ENCODE measurements at places on chromosomes 5 and 9.

DNA sequence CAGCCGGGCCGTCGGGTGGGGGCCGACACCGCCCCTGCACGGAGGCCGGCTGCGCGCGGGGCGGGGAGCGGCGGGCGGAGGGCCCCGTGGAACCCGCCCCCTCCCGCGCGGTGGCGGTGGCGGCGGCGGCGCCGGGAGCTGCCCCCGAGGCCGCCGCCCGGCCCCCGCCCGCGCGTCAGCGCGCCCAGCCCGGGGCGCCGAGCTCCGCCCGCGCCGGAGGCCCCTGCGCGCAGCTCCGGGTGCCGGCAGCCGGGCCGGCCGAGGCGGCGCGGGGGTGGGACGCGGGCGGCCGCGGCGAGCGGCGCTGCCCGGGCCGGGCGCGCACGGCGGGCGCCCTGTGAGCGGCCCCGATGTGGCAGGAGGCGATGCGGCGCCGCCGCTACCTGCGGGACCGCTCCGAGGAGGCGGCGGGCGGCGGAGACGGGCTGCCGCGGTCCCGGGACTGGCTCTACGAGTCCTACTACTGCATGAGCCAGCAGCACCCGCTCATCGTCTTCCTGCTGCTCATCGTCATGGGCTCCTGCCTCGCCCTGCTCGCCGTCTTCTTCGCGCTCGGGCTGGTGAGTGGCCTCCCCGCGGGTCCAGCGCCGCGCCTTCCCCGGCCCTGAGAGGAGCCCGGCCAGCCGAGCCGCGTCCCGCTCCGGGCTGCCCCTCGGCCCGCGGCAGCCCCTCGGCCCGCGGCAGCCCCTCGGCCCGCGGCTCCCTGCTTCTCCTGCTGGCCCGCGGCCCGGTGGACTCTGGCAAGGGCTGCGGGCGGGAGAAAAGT, at the start of gene ADCY2:
Gene ADCY2, plus strand, starts transcription at position 192 of the 766 bp plus-strand sequence. Its CDS starts 159 bp downstream, at position 351.
- no peak for DNase-seq

GRCh38 chr9:61667559-61668121, 477.8 kb downstream of the SPATA31A7 start:
- DNase-seq = no peak

DNA sequence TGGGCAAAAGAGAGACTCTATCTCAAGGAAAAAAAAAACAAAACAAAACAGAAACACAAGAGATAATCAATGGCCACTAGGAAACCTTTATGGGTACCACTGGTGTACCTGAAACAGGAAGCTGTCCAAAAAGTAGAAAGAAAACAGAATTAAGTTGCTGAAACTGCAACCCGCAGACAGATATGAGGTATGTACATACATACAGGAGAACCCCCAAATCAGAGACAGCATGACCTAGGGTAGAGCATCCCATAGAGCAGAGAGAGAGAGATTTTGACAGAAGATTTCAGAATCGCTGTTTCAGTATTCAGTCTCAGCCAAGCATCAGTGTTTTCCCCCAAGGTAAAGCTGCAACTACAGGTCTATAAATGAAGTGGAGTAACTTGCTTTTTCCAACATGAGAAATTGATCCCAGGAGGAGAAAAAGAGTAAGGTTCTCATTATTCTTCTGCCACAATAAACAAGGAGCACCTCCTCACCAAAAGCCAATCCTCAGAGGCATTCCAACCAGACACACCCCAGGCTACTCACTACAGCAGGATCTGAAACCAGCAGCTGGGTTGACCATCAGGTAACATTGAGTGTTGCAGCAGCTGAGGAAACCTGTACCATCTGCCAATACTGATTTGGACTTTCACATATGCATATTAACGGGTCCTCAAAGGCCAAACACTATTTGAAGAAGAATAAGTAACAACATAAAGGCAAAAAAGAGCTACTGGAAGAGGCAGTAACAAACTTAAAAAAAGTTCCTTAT, 630.0 kb downstream of the TAF11L14 start:
- DNase-seq = no peak

DNA sequence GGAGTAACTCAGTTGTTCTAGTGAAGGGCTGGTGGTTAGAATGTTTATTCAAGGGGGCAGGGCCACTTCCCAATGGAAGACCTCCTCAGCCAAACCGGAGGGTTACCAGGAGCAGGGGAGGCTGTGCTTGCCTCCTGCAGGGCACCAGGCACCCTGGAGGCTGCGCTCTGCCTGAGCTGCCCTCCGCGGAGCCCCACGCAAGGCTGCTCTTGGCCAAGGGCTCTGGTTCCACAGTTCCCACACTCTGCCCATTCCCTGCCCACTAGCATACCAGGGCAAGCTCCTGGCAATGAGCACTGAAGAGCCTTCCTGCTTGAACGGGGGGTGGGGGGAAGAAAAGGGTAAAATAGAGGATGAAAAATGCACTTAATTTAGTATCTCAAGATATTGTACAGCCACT, 35.5 kb upstream of the PTCH1 start:
- DNase-seq = no peak

DNA sequence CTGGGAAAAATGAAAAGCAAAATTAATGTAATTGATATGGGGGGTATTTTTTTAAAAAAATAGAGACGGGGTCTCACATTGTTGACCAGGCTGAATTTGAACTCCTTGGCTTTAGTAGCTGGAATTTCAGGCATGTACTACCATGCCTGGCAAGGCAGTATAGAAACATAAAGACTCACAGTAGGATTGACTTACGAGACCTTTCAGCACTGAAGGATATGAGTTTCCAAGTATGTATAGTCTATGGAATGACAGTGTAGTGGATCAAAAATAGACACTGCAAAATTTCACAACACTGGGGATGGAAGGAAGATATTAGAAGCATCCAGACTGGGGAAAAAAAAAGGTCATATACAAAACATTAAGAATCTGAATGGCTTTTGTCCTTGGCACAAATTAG, 6.8 kb downstream of the DCP2 start:
- no peak for DNase-seq

- no peak for DNase-seq
Observed at GRCh38 chr9:110105107-110105506, 102.9 kb downstream of the C9orf152 start.

GRCh38 chr9:27771803-27772545, 198.7 kb upstream of the C9orf72 start:
- DNase-seq = no peak

DNA sequence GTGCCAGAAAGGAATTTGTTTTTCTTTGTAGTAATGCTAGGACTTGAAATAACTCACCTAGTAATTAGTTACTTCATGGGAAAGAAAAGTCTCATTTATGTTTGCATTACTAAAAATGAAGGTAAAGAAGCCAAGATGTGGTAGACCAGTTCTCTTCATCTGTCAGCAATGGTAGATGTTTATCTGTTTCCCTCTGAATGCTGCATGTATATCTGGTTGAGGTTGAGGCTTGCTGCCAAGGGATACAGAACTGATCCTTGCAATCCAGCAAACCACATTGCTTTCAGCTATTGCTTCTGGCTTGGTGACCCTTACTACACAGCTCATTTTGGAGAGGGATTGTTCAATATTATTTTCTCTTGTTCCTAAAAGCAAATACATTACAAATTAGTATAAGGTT, 73.6 kb downstream of the ZNF474 start:
- DNase-seq = no peak

DNA sequence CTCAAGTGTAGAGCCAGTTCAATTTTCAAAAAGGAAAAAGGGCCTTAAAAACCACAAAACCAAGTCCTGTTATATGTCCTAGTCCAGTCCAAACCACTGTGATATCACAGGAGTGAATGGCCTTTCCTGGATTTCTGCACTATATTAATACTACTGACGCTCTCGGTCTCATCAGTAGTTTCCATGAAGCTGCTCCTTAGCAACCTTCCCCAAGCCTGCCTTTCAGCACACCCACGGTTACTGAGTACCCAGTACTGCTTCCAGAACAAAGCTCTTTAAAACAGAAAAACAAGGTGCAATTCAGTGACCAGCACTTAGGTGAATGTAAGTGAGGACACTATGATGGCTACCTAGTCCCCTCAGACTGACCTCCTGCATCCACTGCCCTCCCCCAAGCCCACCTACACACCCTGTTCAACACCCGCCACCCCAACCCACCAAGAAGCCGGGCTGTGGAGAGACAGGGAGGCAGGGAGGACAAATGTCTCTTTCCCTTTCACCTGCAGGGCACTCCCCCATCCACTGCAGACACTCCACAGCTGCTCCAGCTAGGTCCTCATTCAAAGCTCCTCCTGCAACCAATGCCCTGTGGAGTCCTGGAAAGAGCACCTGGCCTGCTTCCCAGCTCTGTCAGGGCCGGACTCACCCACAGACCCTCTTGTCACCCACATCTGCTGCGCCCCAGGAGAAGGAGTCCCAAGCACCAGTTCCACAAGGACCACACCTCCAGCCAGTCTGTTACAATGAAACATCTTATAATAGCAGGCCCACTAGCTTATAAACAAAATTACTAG, 25.9 kb downstream of the PSMB7 start:
- no peak for DNase-seq

DNA sequence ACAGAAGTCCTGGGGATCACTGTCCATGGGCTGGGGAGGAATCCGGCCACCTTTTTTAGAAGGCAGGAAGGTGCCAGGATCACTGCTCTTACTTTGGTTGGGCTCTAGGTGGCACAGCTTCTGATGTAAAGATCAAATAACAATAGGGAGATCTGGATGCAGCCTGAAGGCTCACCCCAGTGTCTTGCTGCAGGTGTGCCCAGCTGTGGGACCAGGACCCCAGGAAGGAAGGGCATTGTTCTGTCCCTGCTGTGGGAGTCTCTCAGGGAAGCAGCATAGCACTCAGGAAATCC, 69.6 kb downstream of the DAB2IP start:
- DNase-seq = no peak

- DNase-seq = no peak
Observed at GRCh38 chr9:100357501-100357900, 4.8 kb upstream of the TEX10 start.

DNA sequence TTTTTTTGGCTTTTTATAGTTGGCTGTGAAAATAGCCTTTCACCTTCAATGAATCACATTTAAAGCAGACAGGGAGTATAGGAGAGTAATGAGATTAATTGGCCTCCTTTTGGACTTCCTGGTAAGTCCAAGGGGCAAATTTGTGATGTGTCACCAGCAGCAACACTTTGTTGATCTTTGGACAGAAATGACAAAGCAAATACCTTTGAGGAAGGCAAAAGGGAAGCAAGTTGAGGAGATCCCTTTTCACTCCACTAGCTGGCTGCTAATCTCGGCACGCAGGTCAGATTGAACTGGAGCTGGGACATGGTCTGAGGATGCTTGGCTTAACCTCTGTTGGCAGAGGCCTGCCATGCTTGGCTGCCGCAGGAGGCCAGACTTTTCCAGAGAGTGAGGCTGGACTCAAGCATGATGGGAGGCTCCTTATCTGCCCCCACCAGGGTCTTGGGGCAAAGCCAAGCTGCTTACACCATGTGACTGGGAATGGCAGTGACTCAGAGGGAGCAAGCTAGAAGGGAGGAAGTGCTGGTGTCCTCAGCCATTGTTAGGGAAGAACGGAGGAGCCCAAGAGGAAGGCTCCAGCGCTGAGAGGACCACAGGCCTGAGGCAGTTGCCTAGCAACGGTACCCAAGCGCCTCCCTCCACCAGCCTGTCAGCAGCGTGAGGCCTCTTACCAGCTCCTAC, 174.5 kb upstream of the MAP1B start:
- DNase-seq = no peak

DNA sequence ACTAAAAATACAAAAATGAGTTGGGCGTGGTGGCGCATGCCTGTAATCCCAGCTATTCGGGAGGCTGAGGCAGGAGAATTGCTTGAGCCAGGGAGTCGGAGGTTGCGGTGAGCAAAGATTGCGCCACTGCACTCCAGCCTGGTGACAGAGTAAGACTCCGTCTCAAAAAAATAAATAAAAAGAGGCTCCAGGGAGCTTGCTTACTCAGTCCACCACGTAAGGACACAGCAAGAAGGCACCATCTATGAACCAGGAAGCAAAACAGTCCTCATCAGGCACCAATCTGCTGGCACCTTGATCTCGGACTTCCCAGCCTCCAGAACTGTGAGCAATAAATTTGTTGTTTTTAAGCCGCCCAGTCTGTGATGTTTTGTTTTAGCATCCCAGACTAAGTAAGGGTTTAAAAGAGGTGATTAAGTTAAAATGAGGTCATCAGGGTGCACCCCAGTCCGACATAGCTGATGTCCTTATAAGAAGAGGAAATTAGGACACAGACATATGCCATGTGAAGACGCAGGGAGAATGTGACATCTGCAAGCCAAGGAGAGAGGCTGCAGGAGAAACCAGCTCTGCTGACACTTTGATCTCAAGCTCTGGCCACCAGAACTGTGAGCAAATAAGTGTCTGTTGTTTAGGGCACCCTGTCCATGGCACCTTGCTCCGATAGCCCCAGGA, 45.9 kb downstream of the C9orf50 start:
- no peak for DNase-seq

DNA sequence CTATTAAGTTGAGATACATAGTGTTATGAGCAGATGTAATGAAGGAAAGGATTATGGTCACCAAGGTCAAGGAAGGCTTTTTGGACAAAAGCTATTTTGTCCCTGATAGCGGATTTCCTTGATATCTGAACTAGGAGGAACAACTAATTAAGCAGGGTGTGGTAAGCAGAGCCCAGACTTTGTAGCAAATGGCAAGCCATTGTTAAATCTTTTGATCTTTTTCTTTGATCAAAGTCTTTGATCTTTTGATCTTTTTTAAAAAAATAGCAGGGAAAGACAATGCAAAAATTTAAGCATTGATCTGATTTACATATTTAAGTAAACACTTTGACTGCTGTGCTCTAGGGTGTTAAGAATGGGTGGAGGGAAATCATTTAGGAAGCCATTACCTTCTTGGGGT, 1242.0 kb downstream of the MAT2B start:
- DNase-seq = no peak

DNA sequence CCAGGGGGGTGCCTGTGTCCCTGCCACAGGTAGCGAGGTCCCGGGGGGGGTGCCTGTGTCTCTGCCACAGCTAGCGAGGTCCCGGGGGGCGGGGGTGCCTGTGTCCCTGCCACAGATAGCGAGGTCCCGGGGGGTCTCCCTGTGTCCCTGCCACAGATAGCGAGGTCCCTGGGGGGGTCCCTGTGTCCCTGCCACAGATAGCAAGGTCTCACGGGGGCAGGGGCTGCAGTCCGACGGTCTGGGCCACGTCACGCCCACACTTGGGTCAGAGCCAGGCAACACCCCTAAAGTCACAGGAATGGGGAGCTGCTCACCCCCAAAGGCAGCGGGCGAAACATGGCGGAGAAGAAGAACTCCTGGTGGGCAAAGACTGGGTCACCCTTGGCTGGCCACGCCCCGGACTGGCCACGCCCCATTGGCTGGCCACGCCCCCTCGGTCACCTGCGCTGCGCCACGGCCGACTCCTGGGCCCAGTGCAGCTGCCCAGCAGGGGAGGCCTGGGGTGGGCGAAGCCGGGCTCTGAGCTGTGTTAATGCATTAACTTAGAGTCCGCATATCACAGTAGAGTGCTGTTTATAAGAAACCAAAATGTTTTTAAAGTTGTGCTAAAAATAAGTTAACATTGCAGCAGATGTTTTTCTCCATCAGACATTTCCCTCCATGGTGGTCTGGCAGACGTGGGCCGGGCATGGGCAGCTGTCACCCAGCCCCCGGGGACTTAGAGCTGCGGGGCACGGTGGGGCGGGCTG, 7.0 kb downstream of the NOXA1 start:
- no peak for DNase-seq

DNA sequence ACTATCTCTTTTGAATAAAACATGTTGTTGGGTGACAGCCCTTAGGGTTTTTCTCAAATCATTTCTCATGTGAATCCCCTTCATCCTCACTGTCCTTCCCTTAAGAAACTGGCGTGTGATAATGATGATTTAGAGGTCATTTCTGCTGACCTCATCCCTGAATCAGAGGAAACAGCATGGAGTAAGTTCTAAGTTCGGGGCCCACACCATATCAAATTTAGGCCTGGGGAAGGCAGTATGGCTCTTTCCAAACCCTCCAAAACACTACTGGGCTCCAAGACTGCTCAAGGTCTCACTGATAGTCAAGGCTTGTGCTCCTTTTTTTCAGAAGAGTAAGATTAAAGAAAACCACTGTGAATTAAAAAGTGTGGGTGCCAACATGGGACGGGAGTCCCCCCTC, 872 bp upstream of the SMIM3 start:
- no peak for DNase-seq

Measured in AG04450 (cell line).